ENCODE measurements at places on chromosomes 3 and 15. TPM values are rescaled to one million over a fixed set of nuclear protein-coding genes. Genes with fewer than 3 reads are reported as not detected.

ABI3BP gene
- 0.39 TPM for total RNA-seq

TRPM1 gene
- 1.2 TPM for total RNA-seq

SI gene
- total RNA-seq = not detected

SAMD7 gene
- not detected for total RNA-seq

CCDC191 gene
- 1.6 TPM for total RNA-seq

HRG gene
- 0.11 TPM for total RNA-seq

LMOD3 gene
- not detected for total RNA-seq

FAM107A gene
- total RNA-seq = 0.31 TPM

ADAMTSL3 gene
- total RNA-seq = 1.1 TPM

AP3B2 gene
- total RNA-seq = 17.7 TPM

CCDC33 gene
- 5.6 TPM for total RNA-seq

GRCh38 chr3:189554868-189555557 lies 76.2 kb upstream of the TP63 start:
- DNase-seq = no peak
- H3K27me3 ChIP-seq = no peaks in the 10 kb centered on the region
- H3K27ac ChIP-seq = no peak overlapping the region
- H3K36me3 ChIP-seq = no peaks in the 10 kb centered on the region

- peak overlapping the region; percentile 95 for H3K27ac ChIP-seq
- H3K27me3 ChIP-seq = no peaks in the 10 kb centered on the region
- peaks cover 40% of the 10 kb centered on the region for H3K4me1 ChIP-seq
- H3K4me3 ChIP-seq = no peak overlapping the region
Observed at GRCh38 chr3:187518207-187518606, 150.0 kb downstream of the RTP4 start.

DNA sequence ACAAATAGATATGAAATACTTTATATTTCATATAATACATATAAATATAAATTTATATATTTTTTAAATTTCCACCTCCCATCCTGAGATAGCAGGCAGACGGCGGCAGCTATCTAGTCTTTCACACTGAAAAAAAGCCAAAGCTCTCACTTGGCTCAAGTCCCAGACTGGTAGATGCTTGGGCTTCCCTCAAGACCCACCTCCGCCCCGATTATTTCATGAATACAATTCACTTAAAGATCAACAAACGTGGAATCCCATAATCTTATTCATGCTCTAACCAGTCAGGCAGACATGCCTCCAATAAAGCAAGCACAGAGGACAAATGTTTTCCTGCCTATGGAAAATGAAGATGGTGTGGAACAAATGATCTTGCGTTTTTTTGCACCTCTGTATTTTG lies 275.9 kb upstream of the NR2F2 start:
- DNase-seq = no peak
- H3K27ac ChIP-seq = no peak overlapping the region
- peaks cover 97% of the 10 kb centered on the region for H3K27me3 ChIP-seq
- peaks cover 16% of the 10 kb centered on the region for H3K4me1 ChIP-seq
- no peaks in the 10 kb centered on the region for H3K36me3 ChIP-seq

- no peaks in the 10 kb centered on the region for H3K4me1 ChIP-seq
- H3K4me3 ChIP-seq = no peak overlapping the region
- no peaks in the 10 kb centered on the region for H3K27me3 ChIP-seq
- H3K27ac ChIP-seq = no peak overlapping the region
- H3K36me3 ChIP-seq = no peaks in the 10 kb centered on the region
Observed at GRCh38 chr15:48580736-48581135, 64.8 kb downstream of the FBN1 start.

GRCh38 chr15:51131596-51132290 lies 37.0 kb upstream of the TNFAIP8L3 start:
- H3K27me3 ChIP-seq = no peaks in the 10 kb centered on the region
- no peak overlapping the region for H3K4me3 ChIP-seq
- H3K4me1 ChIP-seq = peaks cover 9% of the 10 kb centered on the region
- no peak overlapping the region for H3K27ac ChIP-seq
- H3K36me3 ChIP-seq = no peaks in the 10 kb centered on the region

DNA sequence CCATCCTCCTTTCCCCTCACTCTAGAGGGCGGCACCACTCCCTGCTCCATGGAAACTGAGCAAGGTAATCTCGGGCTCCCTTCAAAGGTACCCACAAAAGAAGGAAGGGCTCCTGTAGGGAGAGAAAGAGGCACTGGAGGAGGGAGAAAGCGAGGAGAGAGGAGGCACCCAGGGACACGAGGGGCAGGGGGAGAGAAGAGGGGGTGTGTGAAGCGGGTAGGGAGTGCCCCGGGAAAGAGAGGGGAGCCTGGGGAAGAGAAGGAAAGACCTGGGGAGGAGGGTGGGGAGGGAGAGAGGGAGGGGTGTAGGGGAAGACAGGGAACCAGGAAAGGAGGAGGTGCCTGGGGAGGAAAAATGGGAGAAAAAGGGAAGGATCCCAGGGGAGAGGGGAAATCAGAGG lies 523 bp downstream of the VILL start:
- H3K4me1 ChIP-seq = peaks cover 26% of the 10 kb centered on the region
- no peak overlapping the region for H3K27ac ChIP-seq
- peaks cover 14% of the 10 kb centered on the region for H3K27me3 ChIP-seq
- no peak for DNase-seq
- peak overlapping the region; percentile 41 for H3K4me3 ChIP-seq
- no peaks in the 10 kb centered on the region for H3K36me3 ChIP-seq

DNA sequence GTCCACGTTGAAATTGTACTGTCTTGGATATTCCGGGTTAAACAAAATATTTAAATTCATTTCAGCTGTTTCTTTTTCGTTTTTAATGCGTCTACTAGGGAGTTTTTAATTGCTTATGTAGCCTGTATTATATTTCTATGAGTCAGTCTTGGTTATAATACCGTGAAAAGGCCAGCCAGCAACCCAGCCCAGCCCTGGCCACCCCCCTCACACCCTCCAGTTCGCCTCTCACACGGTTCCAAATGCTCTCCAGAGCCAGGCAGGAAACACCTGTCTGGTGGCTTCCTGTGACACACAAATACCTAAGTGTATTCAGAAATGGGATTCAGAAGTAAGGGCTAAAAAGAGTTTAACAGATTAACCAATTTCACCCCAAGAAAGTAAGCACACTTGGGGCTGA lies 4.4 kb downstream of the SH3BP5 start:
- no peak overlapping the region for H3K4me3 ChIP-seq
- DNase-seq = no peak
- no peak overlapping the region for H3K27ac ChIP-seq
- H3K4me1 ChIP-seq = peaks cover 51% of the 10 kb centered on the region
- no peaks in the 10 kb centered on the region for H3K36me3 ChIP-seq
- H3K27me3 ChIP-seq = peaks cover 17% of the 10 kb centered on the region

DNA sequence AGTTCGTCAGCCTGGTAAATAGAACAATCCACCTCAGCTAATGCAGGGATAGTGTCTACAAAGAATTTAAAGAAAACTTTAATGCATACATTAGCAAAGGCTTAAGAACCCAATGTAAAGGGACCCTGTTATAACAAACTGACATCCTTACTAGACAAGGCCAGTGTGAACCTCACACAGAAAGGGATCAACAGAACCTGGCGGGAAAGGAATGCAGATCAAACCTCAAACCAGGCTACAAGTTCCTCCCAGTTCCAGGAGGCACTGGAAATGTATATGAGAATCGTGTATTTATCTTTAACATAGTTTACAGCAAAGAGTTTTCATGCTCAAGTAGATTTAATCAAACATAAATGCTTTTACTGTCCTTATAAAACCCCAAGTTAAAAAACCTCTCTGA lies 37.6 kb upstream of the ATP11B start:
- H3K36me3 ChIP-seq = no peaks in the 10 kb centered on the region
- H3K4me3 ChIP-seq = no peak overlapping the region
- H3K27me3 ChIP-seq = no peaks in the 10 kb centered on the region
- no peak for DNase-seq
- no peak overlapping the region for H3K27ac ChIP-seq

- no peaks in the 10 kb centered on the region for H3K27me3 ChIP-seq
- H3K27ac ChIP-seq = no peak overlapping the region
- peaks cover 28% of the 10 kb centered on the region for H3K4me1 ChIP-seq
- no peaks in the 10 kb centered on the region for H3K36me3 ChIP-seq
Observed at GRCh38 chr3:160801386-160802118, 45.5 kb downstream of the PPM1L start.

- peaks cover 9% of the 10 kb centered on the region for H3K36me3 ChIP-seq
- no peak overlapping the region for H3K4me3 ChIP-seq
- no peaks in the 10 kb centered on the region for H3K27me3 ChIP-seq
- DNase-seq = no peak
- no peak overlapping the region for H3K27ac ChIP-seq
Observed at GRCh38 chr3:32482693-32483092, 20.0 kb downstream of the CMTM6 start.

GRCh38 chr3:30721314-30721634 lies 114.9 kb downstream of the TGFBR2 start:
- no peak overlapping the region for H3K27ac ChIP-seq
- no peaks in the 10 kb centered on the region for H3K36me3 ChIP-seq
- peaks cover 7% of the 10 kb centered on the region for H3K4me1 ChIP-seq
- DNase-seq = no peak
- H3K27me3 ChIP-seq = no peaks in the 10 kb centered on the region

DNA sequence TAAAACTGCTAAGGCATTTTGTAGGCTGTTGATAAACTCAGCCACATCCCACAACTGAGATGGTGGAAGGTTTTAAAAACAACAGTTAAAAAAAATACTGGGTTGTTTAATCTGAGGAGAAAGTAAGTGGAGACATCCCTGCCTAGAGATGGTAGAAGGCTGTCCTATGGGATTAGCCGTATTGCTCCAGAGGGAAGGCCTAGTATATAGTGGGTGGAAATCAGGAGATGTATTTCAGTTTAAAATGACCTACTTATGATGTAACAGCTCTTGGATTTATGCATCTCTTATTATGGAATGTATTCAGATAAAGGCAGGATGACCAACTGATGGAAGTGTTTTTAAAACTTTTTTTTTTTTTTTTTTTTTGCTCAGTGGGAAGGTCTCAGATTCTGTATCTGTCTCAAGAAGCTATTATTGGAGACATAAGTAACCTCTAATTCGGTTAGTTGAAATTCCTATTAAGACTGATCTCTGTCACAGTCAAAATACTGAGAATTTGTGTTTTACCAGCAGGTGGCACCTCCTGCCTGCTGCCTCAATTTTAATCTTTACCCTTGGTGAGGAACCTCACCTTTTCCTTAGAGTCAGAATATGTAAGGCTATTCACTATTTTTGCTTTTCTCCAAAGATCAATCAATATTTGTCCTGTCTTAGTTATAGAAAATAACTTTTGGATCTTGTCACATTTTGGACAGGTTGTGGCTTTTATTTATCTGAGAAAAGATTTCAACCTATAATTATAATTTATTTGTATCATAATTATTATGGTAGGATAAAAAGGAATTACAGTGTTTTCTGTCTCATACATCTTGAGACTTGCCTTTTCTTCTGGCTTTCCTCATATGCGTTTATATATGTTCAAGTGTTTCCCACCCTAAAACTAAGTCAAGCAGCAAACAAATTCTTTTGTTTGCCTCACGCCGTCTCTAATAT lies 63.0 kb downstream of the VPS8 start:
- no peaks in the 10 kb centered on the region for H3K27me3 ChIP-seq
- H3K4me1 ChIP-seq = peaks cover 6% of the 10 kb centered on the region
- peak; percentile 18 for DNase-seq
- no peak overlapping the region for H3K4me3 ChIP-seq
- no peaks in the 10 kb centered on the region for H3K36me3 ChIP-seq
- no peak overlapping the region for H3K27ac ChIP-seq

DNA sequence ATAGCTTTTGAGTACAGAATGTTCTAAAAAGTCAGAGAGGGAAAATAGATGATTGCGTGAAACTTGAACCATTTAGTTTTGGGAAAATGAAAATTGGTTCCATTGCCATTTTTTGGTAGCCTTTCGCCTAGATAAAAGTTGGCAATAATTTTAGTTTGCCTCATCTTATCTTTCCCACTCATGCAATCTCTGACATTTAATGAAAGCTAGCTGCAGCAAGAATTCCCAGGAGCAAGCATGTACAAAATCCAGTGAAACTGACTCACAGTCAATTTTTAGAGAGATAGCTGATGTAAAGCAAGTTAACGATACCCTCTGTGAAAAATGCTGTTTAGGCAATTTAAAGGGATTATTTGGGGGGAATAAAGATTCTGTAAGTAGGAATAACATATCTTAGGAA lies 797.4 kb downstream of the GRM7 start:
- DNase-seq = no peak
- no peaks in the 10 kb centered on the region for H3K27me3 ChIP-seq
- peaks cover 8% of the 10 kb centered on the region for H3K4me1 ChIP-seq
- peaks cover 9% of the 10 kb centered on the region for H3K36me3 ChIP-seq

DNA sequence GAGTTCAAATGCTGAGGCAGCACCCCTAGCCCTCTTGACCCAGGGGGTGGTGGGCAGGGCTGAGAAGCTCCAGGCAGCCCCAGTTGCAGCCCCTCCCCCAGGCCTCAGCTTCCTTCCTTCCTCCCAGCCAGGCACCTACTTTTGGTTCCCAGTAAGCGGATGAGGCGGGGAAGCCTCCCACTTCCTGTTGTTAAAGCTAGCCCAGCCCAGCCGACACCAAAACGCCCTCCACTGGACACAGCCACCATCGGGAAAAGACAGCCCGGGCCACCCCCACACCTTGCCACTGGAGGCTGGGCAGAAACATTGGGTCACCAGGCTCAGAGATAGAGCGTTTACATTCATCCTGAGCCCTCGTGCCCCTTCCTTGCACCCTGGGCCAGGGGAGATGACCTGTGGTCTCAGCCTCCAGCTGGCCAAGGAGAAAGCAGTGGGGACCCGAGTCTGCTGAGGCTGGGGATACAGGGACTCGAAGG lies 3.5 kb downstream of the DUSP7 start:
- peaks cover 28% of the 10 kb centered on the region for H3K4me1 ChIP-seq
- peaks cover 23% of the 10 kb centered on the region for H3K36me3 ChIP-seq
- peak overlapping the region; percentile 95 for H3K27ac ChIP-seq
- DNase-seq = peak; percentile 77

- no peak for DNase-seq
- H3K27me3 ChIP-seq = no peaks in the 10 kb centered on the region
- no peak overlapping the region for H3K4me3 ChIP-seq
- H3K27ac ChIP-seq = no peak overlapping the region
- H3K4me1 ChIP-seq = no peaks in the 10 kb centered on the region
- H3K36me3 ChIP-seq = peaks cover 11% of the 10 kb centered on the region
Observed at GRCh38 chr3:104388619-104389018, 978.1 kb upstream of the ALCAM start.

DNA sequence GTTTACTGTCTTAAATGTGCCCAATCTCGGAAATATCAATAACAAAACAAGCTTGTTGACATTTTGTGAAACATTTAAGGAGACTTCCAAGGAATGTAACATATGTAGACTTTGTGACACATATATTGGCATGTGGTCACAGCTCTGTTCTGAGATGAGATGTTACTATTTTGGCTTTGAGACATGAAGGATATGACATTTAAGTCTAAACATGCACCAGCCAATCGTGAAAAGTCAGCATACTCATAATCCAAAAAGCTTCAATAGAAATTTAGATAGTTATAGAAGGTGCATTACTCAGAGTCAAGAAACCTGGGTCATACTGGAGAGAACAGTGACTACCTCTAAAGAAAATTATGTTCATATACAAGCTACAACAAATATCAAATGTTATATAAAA lies 13.4 kb downstream of the COMMD2 start:
- H3K27ac ChIP-seq = no peak overlapping the region
- H3K4me3 ChIP-seq = no peak overlapping the region
- no peak for DNase-seq
- H3K4me1 ChIP-seq = no peaks in the 10 kb centered on the region
- peaks cover 12% of the 10 kb centered on the region for H3K36me3 ChIP-seq

Measured in WTC11 (cell line).